ENCODE measurements at places on chromosomes 6 and 20.
A peak's percentile ranks its signal among the peaks of the same experiment; 100 is the strongest.

- no peak for DNase-seq
These were observed 36.1 kb upstream of the PLCB4 start for GRCh38 chr20:9032758-9033157.

DNA sequence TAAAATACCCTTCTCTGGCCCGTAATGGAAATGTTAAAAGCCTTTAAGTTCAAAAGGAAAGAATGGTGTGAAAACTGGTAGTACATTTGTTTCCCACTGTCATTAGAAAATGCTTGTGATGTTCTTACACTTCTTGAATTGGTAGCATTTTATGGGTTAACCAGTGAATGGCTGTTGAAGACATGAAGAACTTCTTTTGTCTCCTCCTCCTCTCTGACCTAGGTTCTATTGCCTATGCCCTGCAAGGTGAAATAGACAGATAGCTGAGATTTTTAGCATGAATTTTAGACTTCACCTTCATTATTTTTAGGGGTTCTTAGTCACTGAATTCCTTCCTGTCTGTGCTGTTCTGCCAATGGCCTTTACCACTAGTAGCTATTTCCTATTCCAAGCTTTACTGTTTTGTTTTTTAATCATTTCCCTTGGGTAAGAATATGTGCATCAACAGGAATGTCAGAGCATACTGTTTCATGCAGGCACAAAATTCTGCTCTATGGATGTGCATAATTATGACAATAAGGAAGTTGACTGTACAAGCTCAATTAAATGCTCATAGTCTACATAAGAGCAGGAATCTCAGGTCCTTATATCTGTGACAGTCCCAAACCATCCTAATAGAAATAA is 4.9 kb downstream of the TNFAIP3 start:
- DNase-seq = no peak

GRCh38 chr6:160084198-160084776 is 37.3 kb upstream of the SLC22A1 start:
- DNase-seq = no peak

GRCh38 chr6:134004714-134005113 is 47.7 kb downstream of the SLC2A12 start:
- DNase-seq = no peak

DNA sequence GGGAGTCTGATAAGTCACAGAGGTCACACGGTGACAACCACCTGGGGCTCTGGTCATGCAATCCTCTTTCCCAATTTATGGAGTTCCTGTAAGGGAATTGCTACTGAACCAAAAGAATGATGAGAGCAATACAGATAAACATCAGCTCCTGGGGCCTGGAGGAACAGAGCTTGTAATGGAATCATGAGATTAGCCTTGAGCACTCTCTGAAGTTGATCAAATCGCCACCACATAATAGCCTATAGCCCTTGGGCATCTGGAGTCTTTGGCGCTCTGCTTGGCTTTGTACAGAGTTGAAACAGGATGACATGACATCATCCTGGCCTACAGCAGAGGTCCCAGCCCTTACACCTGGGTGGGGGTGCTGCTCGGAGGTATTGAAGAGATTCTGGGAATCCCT is 154.3 kb upstream of the DTNBP1 start:
- DNase-seq = no peak

DNA sequence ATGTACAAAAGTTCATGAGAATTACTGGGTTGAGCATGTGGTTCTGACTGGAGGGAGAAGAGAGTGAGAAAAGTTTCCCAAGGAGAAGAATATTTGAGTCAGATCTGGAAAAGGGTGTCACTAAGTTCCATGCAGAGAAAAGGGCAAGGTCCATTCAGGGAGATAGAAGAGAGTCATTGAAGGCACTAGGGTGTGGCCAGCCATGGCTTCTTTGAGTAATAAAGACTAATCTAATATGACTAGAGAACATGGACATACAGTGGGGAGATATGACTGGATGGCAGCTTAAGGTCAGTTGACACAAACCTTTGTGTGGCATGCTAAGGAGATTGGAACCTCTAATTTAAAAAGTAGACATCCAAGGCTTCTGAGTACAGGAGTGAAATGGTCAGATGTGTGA is 10.7 kb upstream of the SLC17A4 start:
- no peak for DNase-seq

- no peak for DNase-seq
These were observed 50.5 kb downstream of the HAO1 start for GRCh38 chr20:7889736-7890135.

DNA sequence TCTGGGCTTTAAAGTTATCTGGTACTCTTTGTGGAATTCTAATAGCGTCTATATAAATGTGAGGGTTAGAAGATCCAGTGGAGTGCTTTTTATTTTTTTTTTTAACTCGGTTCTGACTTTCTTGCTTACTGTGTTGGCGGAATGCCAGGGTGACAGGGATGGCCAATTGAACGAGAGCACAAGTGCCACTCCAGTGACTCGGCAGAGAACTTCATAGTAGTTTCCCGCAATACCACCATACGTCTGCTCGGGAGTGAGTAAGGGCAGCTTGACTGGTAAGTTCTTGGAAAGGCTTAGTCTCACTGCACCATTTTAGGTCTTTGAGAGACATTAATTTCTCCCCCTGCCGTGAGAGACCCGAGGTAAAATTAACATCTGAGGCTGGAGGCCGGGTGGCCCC is 49.4 kb upstream of the TULP1 start:
- peak; percentile 36 for DNase-seq
